Stimulated activated CD8-positive, alpha-beta memory T cell treated with anti-CD3 and anti-CD28 coated beads, Interleukin-15, amount 100 ng/mL, for 1 hour (primary cell): ENCODE measurements at places on chromosomes 6 and 20.

GRCh38 chr6:7992002-7992815 lies 72.0 kb downstream of the BLOC1S5 start:
- DNase-seq: no peak

DNA sequence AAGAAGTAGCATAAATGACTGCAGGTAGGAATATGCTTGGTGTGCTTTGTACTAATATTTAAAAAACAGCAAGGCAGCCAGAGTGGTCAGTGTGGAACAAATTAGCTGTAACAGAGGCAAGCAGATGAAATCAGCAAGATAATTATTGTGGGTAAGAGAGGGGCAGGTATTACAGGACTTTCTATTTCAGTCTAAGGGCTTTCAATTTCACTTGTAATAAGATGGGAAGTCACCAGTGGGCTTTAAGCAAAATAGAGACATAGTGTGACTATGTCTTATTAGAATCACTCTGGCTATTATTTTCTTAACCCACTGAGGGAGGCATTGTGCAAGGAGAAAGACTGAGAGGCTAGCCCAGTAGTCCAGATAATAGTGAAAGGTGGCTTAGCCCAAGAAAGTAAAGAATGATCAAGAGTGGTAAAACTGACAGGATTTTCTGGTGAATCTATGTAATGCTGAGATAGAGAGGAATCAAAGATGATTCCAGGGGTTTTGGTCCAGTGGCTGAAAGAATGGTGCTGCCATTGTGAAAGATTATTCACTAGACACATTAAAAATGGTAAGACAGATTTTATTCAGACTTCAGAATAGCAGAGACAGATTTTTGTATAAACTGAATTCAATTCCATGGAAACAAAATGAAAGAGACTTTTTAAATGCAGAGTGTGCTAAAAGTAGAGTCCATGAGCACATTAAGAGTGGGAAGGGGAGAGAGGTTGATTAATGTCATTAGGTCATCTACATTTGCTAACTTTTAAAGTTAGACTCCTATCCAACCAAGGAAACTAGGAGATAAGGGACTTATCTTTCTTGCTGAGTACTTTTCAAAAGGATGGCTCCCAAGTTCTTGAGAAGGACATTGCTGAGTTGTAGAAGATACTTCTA lies 1136.0 kb downstream of the HACE1 start:
- DNase-seq: no peak

DNA sequence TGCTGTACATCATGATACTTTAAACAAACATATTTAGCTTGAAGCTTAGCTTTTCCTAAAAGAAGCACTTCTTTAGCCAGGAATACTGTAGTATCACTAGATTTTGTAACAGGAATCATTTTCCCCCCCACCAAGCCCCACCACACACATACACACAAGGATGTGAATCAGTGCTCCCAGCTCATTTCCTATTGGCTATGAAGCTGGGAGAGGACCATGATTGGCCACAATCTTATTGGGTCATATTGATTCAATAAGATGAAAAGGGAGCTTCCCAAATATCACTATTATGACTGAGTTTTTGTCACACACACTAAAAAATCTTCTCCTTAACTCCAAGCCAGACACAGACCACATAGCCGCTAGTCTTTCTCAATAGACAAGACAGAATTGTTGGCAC lies 140.5 kb upstream of the TNFAIP3 start:
- DNase-seq: no peak

- no peak for DNase-seq
Observed at GRCh38 chr6:7899101-7899888, 11.3 kb downstream of the TXNDC5 start.

DNA sequence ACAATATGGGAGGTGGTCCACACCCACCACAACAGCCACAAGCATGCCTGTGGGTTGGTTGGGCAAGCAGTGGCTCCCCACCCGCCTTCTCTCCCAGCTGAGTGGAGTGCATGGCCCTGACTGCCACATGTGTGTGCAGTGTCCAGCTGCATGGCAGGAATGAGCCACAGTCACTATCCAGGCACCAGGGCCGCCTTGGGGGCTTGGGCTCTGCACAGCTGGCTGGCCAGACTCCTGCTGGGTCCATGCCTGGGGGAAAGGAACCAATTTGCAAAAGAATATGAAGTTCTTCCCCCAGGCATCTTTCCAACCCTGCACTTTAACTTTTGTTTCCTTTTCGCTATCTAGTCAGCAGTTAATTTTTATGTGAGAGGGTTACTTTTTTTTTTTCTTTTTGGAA lies 11.6 kb upstream of the ASCC3 start:
- no peak for DNase-seq

GRCh38 chr6:136034422-136034821 lies 182.9 kb downstream of the PDE7B start:
- DNase-seq: no peak

- DNase-seq: no peak
Observed at GRCh38 chr20:4226330-4227084, 211.1 kb upstream of the RNF24 start.

GRCh38 chr20:25389858-25390537 lies 637 bp downstream of the ABHD12 start:
- no peak for DNase-seq

DNA sequence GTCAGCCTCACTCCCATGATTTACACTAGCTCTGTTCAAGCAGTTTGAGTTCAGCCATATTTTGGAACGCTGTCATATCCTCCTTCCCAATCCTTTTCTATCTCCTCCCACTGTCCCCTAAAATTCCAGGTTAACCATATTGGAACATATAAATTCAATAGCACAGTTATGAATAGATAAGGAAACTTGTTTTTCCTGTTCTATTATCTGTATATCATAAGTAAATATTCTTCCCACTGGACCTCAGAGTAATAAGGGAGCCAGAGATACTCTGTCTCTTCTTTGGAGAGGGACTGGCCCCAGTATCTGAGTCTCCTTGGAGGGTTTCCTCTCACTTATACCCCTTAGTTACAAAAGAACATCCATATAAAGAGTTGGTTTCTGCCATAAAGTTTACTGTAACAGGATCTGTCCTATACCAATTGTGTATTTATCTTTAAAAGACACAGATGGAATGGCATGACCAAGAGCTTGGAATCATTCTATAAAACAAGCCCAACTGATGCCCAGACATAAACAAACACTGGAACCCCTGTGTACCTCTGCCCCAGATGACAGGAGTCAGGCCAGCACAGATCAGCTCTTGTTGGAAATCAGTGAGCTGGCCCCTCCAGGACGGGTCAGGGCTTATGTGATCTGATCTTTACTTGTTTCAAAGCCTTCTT lies 67.1 kb downstream of the EPB41L2 start:
- no peak for DNase-seq

- DNase-seq: no peak
Observed at GRCh38 chr6:131197716-131198115, 62.4 kb downstream of the AKAP7 start.

DNA sequence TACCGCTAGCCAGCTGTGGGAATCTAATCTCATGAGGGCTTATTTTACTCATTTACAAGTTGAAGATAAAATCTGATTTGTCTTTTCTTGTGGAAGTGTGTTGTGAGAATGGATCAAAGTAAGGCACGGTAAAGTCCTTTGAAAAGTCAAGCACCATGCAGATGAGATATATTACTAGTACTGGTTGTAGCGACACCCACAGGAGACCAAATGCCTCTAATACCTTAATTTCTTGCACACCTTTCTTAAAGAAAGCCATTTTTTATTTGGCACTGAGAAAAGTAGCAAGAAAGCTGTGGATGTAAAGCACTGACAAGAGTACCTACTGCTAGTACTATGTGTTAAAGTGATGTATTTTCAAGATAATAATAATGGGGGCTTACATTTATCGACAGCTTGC lies 191.0 kb upstream of the MMS22L start:
- DNase-seq: no peak

GRCh38 chr6:6932968-6933367 lies 174.8 kb upstream of the RREB1 start:
- no peak for DNase-seq

DNA sequence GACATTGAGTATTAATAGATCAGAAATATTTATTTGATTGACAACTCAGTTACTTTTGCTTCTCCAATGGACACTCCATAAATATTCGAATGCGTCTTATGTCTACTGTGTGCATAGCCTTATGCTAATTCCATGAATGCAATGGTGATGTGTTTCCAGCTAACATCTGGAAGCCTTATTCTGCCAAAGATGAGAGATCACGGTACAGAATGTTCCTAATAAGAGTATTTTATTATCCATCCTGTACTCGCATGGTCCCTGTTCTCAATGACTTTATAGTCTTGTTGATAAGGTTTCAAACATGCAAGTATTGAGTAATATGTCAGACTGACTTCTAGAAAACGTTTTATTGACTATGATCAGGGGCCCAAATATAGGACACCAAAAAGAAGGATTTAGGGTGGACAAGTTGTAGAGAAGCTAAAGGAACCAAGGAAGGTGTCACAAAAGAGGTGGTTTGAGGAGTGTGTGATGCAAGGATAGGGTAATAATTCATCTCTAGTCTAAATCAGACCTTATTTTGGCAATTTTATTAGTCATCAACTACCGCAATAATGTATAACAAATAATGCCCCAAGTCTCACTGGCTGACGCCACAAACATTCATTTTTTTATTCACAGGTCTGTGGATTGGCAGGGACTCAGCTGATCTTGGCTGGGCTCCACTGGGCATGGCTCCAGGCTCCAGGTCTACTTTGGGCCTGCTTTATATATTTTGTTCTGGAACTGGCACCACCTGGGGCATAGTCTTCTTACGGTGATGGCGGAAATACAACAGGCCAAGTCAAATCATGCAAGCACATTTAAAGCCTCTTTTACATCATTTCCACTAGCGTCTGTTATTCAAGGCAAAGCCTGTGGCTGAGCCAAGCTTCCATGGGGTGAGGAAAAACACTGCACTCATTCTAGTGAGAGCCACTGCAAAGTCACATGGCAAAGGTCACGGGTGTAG lies 24.5 kb upstream of the CD83 start:
- no peak for DNase-seq

GRCh38 chr20:25532015-25532751 lies 53.1 kb downstream of the NINL start:
- no peak for DNase-seq

DNA sequence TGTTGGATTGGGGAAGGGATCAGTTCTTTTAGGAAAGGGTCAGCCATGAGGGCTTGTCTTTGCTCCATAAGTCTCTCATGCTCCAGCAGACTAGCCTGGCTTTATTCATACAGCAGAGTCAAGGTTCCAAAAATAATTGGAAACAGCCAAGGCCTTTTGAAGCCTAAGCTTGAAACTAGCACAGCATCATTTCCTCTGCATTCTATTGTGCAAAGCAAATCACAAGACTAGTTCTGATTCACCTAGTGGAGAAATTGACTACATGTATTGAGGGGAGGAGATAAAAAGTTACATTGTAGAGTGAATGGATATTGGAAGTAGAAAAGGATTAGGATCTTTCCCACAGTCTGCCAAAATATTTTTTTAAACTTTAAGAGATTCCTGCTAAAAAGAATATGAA lies 159.3 kb upstream of the PLCB4 start:
- no peak for DNase-seq

DNA sequence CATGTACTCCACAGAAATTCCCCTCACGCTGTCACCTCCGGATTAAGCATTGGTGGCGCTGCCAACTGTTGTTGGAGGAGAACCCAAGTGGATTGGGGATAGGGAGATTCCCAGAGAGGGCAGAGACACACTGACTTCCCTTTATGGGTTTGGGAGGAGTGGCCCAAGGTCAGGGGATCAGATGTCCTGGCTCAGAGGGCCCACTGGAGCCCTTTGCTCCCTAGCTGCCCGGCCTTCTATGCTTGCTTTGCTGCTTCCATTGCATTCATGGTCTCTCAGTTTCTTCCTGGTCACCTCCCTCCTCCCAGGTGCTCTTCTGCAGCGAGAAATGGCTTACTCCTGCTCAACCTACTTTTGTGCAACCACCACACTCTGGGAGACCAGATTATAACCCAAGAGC lies 14.3 kb downstream of the CUL9 start:
- DNase-seq: no peak

DNA sequence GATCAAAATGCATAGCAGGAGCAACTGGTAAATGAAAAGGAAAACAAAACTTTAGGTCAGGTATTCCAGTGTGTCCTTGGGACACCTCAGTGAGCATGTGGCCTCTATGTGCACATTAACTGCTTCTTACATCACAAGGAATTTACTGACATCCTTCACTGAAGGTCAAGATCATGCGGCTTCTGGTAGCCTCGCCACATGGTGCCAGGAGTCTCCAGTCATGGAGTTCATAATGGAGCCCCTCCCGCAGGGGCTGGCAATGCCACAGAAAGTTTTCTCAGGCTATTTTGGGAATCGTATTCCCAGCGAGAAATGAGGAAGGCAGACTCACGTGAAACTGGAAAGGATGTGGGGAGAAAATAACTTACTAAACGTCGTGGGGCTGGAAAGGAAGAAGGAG lies 19.7 kb upstream of the SLC22A3 start:
- DNase-seq: no peak

DNA sequence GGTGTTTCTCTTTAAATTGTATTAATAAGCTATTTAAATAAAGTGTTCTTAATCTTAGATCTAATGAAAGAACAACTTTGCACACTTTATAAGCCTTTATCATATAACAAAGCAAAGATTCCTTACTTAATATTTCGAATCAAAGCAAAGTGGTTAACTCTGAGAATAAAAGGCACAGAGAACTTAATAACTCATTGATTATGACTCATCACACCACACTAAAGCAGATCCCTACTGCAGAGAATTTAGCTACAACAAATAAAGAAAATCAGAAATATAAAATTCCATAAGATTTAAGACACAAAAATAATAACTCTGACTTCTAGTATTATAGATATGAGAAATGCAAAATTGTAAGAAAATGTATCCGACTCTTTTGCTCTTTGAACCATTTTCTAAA lies 135.6 kb upstream of the RUNX2 start:
- no peak for DNase-seq

DNA sequence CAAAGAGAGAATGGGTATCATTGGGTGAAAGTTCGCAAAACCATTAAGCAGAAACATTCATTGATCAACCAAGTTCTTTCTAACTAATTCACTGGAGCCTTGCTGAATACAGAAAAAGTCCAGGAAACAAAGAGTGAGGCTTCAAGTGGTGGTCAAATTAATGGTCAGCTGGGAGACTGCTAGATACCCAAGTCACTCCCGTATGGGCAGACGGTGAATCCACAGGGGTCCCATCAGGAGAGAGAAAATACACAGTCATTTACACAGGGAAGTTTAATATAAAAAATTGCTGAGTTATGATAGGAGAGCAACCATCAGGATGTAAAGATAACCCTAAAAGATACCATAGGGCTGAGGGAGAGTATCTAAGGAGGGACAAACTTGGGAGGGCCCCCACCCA lies 198.7 kb upstream of the DTNBP1 start:
- no peak for DNase-seq
